ENCODE measurements at places on chromosomes 4 and X.

DNA sequence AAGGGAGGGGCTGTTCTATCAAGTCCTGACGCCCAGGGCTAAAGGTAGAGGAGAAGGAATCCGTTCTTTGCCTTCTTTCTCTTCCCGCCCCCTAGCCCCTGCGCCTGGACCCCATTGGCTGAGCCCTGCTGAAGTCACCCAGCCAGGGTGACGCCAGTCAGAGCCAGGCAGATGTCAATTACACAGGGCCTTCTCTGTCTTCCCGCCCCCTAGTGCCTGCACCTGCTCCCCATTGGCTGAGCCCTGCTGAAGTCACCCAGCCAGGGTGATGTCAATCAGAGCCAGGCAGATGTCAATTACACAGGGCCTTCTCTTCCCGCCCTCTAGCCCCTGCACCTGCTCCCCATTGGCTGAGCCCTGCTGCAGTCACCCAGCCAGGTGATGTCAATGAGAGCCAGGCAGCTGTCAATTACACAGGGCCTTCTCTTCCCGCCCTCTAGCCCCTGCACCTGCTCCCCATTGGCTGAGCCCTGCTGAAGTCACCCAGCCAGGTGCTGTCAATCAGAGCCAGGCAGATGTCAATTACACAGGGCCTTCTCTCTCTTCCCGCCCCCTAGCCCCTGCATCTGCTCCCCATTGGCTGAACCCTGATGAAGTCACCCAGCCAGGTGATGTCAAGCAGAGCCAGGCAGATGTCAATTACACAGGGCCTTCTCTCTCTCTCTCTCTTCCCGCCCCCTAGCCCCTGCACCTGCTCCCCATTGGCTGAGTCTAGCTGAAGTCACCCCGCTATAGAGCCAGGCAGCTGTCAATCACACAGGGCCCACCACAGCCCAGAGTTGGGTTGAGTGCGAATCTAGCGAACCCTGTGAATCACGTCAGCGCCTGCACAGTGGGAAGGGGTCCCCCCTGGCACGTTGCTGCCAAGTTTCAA, 46.4 kb downstream of the ASMT start:
- no peak for DNase-seq

DNA sequence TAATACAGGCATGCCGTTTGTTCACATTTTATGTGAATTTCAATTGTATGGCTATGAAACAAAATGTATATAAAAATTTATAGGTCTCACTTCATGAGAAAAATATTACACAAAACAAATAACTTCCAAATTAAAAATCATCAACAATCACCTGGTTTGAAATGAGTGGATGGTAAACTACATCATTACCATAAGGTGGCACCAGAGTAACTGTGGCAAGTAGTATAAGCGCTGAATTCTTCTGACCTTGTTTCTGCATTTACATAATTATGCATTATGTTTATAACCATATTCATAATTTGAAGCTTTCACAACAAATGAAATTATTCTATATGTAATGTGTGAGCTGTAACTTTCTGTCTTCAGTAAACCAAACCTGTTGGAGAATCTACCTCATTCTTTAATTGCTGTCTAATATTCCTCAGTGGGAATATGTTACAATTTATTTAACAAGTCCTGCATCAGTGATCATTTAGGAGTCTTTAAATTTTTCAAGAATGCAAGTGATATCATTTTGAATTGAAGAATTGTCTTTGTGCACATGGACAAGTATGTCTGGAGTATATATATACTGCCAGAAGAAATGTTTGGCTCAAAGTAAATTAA, 55.2 kb downstream of the MMRN1 start:
- DNase-seq = peak; percentile 4

DNA sequence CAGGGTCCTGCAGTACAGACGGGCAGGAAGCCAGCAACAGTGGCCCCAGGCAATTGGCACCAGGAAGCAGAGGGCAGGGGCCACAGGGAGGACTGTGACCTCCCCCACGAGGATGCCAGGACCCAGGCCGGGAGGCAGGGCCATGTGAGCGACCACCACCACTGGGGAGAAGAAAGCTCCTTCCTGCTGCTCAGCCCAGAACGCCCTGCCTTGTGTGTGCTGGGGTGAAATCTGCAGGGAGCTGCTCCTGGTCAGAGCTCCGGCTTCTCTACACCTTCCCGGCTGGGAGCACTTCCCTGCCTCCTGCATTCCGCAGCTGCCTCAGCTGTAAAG, 100.4 kb downstream of the HMX1 start:
- no peak for DNase-seq

- peak; percentile 42 for DNase-seq
Measured at GRCh38 chr4:113635739-113636437, 125.7 kb downstream of the CAMK2D start.

- peak; percentile 87 for DNase-seq
Measured at GRCh38 chr4:110586131-110586850, 36.6 kb downstream of the PITX2 start.

DNA sequence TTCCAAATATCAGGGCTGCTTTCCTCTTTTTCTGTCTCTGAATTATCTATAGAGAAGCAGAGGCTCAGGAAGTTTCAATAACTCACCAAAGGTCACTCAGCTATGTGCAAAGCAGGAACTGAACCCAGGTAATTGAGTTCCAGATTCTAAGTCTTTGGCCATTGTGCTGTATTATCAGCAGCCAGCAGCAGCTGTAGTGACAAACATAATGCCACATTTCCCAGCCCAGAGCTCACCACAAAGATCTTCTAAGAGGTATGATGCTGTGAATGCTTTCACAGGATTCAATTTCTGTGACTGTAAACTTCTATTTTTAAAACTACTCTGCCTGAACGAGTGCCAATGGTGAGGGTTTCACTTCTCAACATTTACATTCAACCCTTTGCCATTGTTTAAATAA, 56.4 kb downstream of the SPOCK3 start:
- DNase-seq = no peak

GRCh38 chr4:7167706-7168105, 24.6 kb upstream of the SORCS2 start:
- DNase-seq = no peak

DNA sequence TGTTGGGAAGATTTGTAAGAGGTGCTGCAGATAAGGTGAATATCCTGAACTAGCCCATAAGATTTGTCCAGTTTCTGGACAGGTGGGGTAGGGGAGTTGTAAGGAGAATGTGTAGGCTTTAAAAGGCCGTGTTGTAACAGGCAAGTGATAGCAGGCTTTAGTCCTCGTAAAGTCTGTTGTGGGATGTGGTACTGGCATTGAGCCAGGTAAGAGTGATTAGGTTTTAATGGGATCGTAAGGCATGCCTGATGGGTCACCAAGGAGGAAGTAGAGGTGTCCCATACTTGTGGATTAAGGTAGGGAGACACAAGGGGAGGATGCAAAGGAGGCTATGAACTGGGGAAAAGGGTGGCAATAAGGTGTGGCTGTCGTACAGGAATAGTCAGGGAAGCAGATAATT, 256.9 kb upstream of the DKK2 start:
- DNase-seq = no peak

- DNase-seq = no peak
Measured at GRCh38 chr4:180152831-180153230, 2090.4 kb upstream of the TENM3 start.

GRCh38 chr4:108043526-108043925, 53.8 kb downstream of the HADH start:
- DNase-seq = no peak

DNA sequence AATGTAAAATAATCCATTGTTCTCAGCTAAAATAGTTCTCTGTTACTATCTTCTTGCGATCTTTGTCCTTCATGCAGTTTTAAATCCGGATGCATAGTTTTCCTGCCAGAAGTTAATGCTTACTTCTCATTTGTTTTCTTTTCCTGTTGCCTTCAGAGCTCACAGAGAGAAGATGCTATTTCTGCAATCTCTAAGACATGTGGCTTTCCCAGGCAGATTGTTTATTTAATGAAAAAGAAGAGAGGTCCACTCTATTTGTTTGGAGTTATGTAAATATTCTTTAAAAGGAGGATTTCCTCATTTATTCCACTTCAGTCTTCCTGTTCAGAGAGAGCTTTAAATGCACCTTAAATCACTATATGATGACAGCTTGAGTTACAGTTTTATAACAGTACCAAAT, 39.3 kb upstream of the HPGD start:
- DNase-seq = no peak

GRCh38 chrX:51860679-51861078, 32.7 kb upstream of the MAGED1 start:
- DNase-seq = peak; percentile 33

DNA sequence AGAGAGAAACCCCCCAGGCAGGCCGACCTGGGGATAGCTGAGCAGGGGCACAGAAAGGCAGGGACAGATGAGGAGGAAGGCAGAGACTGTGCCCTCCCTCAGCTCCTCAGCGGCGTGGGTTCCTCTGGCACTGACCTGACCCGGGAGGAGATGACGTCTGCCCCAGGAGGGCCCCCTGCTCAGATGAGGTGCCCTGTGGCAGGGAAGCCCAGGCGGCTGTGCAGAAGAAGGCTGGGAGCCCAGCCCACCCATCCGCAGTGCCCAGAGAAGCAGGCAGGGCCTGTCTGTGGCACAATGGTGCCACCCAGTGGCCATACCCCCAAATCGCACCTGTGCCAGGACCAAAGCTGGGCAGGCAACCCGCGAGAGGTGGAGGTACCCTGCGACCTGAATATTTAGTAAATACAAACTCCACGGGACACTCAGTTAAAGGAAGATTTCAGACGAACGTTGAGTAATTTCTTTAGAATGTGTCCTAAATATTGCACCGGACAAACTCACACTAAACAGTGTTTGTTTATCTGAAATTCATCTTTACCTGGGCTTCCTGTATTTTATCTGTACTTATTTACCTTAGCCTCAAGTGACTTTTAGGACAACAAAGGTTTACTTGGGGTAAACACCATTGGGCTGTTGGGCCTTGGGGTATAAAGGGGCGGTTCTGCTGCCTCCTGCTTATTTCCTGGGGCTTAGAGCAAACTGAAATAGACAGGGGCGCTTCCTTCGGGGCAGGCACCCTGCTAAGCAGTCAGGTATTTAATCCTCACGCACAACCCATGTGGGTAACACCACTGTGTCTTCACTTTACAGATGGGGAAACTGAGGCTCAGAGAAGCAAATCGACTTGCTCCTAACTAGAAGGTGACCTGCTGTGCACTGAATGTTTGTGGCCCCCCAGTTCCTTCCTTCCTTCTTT, 46.5 kb upstream of the HMX1 start:
- DNase-seq = peak; percentile 89

DNA sequence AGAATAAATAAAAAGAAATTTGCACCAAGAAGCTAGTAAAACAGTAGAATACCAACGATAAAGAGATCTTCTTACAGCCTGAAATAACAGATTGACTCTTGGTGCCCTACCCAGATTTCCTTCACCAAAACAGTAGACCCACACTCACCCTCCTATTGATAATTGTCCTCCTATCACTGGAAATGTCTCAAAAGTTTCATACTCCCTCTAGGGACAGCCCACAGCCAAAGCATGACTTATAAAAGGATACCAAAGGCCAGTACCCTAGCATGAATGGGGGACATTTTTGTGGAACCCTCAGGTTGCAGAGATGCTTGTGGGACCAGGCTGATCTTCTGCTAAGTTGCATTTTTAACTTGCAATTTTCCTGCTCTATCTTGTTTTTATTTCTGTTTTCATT, 104.1 kb downstream of the INPP4B start:
- DNase-seq = no peak

DNA sequence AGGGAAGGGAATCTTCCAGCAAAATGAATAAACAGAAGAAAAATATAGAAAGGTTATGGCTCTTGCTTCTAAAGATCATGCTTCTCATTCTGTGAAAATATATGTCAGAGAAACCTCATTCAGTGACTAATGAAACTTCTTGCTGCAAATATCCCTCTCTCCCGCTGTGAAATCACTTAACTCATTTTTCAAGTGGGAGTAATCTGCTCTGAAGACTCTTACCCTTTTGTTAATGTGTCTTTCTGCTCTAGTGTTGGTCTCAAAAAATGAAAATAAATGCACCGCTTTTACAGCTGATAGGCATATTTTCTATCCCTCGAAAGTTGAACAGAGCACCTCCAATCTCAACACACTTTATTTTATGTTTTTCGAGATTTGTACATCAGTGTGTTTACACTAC, 252.3 kb downstream of the NLGN4X start:
- DNase-seq = no peak

Measured in GM03348 (cell line).